NAMALWA (cell line): ENCODE measurements at places on chromosomes 3 and 15.

- peak; percentile 57 for DNase-seq
Measured at GRCh38 chr15:95291898-95292472, 1038.5 kb upstream of the NR2F2 start.

- no peak for DNase-seq
Measured at GRCh38 chr15:87123676-87124382, 1044.2 kb downstream of the AGBL1 start.

GRCh38 chr3:66428733-66429132 lies 72.1 kb downstream of the LRIG1 start:
- DNase-seq, result no peak

DNA sequence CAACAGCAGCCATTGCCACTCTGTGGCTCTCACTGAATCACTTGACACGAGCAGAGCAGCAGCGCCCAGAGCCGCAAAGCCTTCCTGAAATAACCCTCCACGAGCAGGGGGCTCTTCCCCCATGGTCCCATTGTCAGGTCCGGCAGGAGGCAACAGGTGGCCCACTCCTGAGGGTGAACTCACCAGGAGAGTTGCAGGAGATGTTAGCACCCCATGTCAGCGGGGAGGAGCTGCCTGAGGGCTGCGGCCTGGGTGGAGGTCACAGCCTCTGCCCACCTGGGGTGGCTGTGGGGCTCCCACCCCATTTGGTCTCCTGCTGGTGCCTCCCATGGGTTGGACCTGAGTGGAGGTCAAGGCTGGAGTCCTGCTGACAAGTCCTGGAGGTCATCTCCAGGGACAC lies 12.3 kb upstream of the C3orf22 start:
- no peak for DNase-seq

- DNase-seq, result no peak
Measured at GRCh38 chr3:11434017-11434526, 161.9 kb downstream of the ATG7 start.

DNA sequence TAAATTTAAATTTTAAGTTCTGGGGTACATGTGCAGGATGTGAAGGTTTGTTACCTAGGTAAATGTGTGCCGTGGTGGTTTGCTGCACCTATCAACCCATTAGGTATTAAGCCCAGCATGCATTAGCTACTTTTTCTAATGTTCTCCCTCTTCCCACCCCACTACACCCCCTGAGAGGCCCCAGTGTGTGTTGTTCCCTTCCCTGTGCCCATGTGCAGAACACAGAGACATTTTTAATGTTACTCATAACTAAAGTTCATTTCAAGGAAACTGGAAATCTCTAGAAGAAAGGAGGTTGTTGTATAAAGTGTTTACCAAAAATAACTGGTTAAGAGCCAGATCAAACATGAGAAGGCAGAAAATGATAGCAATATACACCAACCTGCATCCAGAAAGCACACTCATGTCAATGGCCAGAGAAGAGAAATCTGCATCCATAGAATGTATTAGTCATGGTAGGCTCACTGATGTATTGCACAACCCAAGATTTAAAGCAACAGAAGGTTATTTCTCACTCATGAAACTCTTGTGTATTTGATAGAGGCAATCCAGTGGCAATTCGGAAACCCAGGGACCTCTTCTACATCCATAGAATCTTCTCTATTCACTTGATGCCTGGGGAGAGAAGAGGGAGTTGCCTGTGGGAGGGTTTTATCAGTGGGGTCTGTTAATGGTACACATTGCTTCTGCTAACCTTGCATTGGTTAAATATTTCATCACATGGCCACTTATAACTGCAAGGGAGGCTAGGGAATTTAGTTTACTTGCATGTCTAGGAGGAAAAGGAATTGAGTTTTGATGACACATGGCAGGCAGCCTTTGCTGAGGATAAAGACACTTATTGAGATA lies 321.9 kb upstream of the RASGRP1 start:
- no peak for DNase-seq

DNA sequence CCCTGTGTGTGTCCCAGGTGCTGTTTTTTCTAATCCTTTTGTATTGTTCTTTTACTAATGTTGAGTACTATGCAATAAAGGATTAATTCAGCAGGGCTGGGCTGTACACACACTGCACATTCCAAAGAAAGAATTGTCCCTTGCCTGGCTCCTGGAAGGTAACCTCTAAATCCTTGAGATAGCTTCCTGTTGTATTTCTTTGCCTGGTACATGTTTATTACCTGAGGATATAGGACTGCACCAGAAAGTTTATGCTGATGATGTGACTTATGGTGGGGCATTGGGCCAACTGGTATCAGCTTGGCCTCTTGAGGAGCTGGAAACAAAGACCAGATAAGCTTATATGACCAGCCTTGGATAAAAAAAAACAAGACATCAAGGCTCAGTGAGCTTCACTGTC lies 26.6 kb upstream of the FAN1 start:
- no peak for DNase-seq

DNA sequence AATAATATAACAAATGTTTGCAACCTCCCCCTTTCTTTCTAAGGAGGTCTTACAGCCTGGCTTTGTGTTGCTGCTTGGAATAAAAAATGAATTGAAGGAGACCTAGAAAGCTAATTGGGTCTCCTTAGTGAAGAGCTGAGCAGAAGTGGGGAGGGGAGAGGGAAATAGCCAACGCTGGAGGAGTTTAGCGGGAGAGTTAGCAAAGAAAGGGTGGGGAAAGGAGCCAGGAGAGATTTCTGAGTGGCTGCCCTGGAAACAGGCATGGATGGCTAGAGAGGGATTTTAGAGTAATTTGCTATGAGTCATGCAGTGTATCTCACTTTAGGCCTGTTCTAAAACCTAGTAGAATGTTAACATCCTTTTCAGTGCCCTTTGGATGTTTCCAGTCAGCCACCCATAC lies 45.2 kb upstream of the PFN2 start:
- DNase-seq, result no peak

- no peak for DNase-seq
Measured at GRCh38 chr15:47485419-47485818, 231.9 kb upstream of the SEMA6D start.

GRCh38 chr3:130299531-130299930 lies 45.9 kb upstream of the COL6A5 start:
- DNase-seq, result no peak

- no peak for DNase-seq
Measured at GRCh38 chr3:52119826-52120225, 34.4 kb downstream of the POC1A start.

GRCh38 chr3:177495566-177495965 lies 298.3 kb upstream of the TBL1XR1 start:
- DNase-seq, result no peak

DNA sequence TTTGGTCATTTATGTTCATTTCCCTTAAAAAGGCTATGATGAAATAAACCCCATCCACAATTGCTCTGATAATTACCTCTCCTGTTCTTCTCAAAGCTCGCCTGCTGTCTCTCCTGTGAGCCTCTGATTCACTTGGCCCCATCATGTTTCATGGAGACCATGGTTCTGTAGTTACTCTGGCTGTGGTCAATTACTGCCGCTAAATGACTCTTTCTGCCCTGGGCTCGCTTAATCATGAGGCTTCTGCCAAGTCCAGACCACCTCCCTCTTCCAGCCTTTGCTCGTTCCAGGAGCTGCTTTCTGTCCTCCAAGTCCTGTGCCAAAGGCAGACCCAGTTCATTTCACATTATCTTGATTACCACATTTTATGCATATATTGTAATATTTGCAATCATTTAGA lies 91.9 kb downstream of the THSD4 start:
- no peak for DNase-seq

- no peak for DNase-seq
Measured at GRCh38 chr3:17023006-17023664, 138.4 kb downstream of the PLCL2 start.

GRCh38 chr15:68537506-68537905 lies 41.3 kb upstream of the CORO2B start:
- DNase-seq, result no peak

DNA sequence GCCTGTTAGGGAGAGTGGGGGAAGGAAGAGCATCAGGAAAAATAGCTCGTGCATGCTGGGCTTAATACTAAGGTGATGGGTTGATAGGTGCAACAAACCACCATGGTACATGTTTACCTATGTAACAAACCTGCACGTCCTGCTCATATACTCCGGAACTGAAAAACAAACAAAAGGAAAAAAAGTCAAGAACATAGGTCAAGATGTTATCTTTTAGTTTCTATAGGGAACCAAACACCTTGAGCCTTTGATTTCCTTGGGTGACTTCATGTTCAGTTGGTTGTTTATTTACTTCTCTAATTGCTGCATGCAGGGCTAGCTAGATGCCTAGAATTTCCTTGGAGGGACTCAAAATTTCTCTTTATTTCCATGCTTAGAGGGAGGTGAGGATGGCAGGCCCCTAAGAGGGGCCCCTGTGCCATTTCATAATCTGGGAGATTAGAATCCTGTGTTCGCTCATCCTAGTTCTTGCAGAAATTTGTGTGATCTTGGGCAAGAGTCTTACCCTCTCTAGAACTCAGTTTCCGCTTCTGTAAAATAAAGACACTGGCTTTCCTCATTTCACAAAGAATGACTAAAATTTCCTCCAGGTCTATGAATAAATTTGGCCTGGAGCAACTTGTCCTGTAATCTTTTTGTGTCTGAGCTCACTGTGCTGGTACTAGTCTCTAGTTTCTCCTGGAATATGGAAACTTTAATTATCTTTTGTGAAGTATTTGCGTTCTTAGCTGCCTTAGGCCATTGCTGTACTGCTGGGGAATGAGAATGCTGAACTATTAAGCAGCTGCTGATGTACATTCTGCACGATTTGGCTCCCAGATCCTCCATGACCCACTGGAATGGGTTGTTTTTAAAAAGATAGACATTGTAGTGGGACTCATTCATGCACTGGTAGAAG lies 457.5 kb downstream of the EDEM1 start:
- DNase-seq, result no peak

DNA sequence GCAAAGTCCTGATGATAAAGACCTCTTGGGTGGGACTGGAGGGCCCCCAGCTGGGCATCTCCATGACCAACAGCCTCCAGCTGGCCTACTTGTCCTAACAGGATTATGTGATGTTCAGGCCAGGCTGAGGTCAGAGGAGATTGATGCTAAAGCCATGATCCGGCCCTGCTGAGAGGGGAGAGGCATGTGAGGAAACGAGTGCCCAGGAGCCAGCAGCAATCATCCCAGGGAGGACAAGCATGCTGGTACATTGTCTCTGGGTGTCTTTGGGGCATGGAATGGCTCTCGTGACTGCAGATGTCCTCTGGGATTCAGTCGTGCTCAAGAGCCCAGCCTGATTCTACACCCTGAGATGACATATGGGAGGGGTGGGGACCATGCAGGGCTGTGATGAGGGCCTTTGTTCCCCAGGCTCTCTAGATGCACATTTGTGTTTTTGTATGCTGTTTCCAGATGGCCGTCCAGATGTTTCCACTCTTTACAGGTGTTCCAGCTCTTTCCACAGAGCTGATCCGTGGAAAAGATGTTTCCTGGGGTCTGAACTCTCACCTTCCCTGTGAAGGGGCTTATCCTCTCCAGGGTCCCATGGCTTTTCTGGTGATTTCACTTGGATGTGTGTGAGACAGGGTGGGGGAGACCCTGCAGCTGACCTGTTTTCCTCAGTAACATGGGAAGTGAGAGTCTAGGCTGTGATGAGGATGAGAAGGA lies 20.2 kb downstream of the SLC24A1 start:
- DNase-seq, result no peak

DNA sequence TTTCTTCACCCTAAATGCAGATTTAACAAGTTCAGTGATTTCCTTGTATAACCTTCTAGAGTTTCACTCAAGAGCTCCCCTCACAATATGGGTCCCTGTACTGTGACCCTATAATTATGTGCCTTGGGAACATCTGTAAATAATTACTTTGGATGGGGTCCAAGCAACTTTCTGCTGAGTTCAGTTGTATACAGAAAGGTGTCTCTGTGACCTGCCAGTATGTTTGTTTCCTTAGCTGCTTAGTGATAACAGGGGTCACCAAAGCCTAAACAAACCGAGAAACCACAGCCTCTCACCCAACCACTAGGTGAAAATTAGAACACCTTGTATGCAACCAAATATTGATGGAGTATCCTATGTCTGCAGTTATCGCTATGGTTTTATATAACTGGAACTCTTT lies 29.8 kb upstream of the SLC25A36 start:
- DNase-seq, result no peak

GRCh38 chr3:56019490-56020146 lies 448.6 kb downstream of the ERC2 start:
- no peak for DNase-seq

- no peak for DNase-seq
Measured at GRCh38 chr3:124461838-124462632, 268.2 kb upstream of the UMPS start.

- DNase-seq, result peak; percentile 36
Measured at GRCh38 chr3:45760878-45761711, 35.2 kb downstream of the SLC6A20 start.

DNA sequence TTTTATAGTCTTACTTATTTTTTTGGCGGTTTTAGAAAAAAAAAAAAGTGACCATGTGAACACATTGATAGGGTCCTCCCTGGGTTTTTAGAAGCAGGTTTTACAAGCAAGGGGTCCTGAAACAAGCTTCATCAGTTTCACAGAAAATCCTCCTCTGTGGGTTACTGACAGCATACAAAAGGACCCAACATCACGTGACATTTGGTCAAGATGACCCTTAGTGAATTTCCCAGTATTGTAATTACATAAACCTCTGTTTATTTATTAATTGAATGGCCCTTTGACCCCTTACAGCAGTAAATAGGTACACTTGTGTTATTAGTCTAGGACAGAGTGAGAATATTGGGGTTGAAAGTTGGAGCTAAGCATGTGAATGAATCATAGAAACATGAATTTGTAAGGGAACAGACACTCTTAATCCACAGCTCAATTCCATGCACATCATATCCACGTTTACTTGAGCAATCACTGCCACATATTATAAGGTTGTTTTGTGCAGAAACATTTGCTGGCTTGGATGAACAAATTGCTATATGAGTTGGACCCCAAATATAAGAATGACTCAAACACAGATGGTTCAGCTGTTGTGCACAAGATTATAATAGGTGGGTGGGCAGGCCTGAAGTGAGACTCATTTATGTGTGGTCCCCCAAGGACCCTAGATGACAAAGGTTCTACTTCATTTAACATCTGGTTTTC lies 137.5 kb downstream of the ZNF385D start:
- no peak for DNase-seq

- DNase-seq, result no peak
Measured at GRCh38 chr3:139307601-139308555, 35.9 kb upstream of the MRPS22 start.

GRCh38 chr15:52350423-52350822 lies 54.8 kb upstream of the MYO5C start:
- DNase-seq, result no peak

- DNase-seq, result no peak
Measured at GRCh38 chr3:100523050-100523760, 30.8 kb downstream of the TMEM45A start.
